Fibroblast of skin of left biceps (primary cell): ENCODE measurements at places on chromosomes 2 and 18.

DNA sequence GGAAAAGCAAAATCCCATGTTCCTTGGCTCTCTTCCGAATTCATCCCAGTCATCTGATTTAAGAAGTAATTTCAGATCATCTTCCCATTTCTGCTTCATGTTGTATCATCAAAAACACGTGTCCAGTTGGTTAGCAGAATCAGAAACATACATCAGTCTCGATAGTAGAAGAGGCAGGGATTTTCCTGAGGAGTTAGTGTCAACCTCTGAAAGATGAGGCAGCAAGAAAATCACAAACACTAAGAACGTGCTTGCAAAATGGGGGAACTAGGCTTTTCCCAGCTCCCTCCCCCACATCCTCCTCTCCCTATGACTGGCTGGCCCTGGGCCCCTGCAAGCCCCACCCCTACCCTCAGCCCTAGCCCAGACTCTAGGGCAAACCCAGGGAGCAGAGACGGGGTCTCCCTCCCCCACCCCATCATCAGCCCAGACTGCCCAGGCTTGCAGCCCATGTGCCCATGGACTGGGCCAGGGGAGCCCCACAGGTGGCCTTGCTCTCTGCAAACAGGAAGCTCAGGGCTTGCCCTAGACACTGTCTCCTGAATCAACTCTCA lies 161.0 kb upstream of the ID2 start:
- no peak for DNase-seq

GRCh38 chr2:98012561-98012991 lies 16.8 kb upstream of the TMEM131 start:
- DNase-seq: no peak

DNA sequence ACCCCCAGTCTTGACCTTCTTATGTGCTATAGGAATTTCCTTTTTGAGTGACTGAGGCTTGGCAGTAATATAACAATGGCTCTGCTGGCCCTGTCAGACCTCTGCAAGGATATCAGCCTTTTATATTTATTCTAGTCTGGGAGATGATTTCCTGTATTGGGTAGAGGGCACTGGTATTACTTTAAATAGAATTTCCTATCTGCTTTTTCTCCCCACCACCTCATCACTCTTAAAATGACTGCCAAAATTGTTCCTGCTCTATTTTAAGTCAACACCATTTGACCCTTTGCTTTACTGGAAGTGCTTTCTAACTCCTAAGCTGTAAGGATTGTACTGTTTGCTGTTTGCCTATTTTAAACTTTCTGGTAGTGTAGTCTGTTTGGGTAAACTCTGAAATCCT lies 658.4 kb upstream of the FSHR start:
- DNase-seq: no peak

- DNase-seq: no peak
Observed at GRCh38 chr2:205765151-205765550, 82.8 kb downstream of the NRP2 start.

DNA sequence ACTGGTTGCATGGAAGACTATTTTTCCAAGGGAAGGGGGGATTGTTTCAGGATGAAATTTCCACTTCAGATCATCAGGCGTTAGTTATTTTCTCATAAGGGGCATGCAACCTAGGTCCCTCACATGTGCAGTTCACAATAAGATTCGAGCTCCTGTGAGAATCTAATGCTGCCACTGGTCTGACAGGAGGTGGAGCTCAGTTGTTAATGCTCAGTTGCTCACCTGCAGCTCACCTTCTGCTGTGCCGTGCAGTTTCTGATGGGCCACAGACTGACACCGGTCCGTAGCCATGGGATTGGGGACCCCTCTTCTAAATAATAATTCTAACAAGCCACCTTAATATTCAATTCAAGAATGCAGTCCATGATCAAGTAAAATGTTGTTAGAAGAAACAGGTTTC lies 34.9 kb downstream of the PLCL1 start:
- DNase-seq: no peak

DNA sequence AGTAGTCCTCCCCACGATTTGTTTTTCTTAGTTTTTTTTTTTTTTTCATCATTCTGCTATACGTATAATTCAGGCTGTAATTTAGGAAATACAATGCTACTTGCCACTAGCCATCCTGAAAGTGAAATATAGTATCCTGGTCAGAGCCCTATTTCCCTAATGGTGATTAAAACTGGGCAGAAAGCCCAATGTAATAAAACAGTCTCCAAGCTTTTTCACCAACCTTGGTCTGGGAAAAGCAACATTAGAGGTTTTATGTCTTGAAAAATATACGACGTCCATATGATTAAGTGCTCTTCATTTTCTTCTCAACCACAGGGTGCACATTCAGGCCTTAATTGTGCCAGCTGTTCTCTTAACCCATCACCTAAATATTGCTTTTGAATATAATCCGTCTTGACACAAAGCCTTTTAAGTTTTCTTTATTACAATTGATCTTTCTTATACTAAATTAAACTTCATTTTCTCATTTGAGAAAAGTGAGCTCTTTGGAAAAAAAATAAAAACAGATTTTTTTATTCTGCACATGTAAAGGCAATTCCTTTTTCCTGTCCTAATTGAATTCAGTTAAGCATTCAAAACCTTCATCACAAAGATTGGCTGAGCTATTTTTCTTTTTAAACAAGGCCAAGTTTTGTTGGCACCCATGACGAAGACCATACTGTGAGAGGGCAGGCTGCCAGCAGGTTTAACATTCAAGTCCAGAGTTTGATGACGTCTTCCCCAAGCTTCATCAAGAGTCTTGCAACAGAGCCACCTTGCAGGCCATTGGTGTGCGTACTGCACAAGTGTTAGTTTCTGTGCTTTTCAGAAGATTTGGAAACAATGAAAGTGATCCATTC lies 52.7 kb downstream of the MAP2 start:
- no peak for DNase-seq

DNA sequence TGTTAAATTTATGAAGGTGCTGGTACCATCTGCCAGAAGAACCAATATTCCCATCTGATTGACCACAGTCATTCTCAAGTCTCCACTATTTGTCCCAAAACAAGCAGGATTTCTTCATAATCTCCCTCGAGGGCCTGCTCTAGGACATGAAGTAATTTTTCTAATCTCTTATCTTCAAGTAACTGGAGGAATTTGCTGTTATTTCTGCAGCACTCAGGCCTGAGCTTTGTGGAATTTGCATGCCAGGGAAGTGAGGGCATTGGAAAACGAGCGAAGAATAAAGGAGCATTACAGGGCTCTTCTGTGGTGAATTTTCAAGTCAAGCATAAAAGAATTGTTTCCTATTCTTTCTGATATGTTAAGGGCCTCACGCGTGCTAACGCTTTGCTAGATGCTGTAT lies 161.2 kb upstream of the EPAS1 start:
- DNase-seq: no peak

- no peak for DNase-seq
Observed at GRCh38 chr2:45436456-45436855, 174.6 kb downstream of the SRBD1 start.

- DNase-seq: peak; percentile 31
Observed at GRCh38 chr18:61502472-61502871, 169.2 kb downstream of the CDH20 start.

DNA sequence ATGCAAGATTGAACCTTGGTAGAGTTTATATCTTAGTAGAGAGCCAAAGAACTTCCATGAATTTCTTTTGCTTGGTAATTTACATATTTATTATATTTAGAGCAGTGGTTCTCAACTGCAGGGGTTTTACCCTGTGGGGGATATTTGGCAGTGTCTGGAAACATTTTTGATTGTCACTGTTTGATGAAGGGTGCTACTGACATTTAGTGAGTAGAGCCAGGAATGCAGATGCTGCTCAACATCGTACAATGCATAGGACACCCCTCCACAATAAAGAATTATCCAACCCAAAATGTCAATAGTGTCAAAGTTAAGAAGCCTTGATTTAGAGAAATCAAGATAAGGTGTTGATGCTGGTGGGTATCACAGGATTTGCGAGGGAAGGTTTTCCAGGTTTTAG lies 14.7 kb downstream of the AGFG1 start:
- no peak for DNase-seq

DNA sequence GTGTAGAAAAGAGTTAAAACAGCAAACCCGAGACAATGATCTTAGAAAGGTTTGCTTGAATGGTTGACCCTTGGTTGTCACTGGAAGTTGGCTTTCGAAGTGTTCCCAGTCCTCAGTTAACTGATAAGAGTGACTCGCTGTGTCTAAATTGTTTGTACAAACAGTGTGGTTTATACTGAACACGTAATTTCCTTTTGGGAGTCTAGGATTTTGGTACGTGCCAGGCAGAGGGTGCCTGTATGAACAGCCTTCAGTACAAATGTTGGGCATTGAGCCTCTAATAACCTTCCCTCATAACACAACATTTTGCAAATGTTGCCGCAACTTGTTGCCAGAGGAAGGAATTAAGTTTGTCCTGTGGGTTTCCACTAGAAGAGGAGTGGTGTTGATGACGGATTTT lies 95.8 kb upstream of the DPP10 start:
- DNase-seq: no peak
